Activated CD8-positive, alpha-beta memory T cell treated with anti-CD3 and anti-CD28 coated beads, Interleukin-2, amount 50 U/mL, for 4 hours (primary cell): ENCODE measurements at places on chromosomes 16 and 17.

DNA sequence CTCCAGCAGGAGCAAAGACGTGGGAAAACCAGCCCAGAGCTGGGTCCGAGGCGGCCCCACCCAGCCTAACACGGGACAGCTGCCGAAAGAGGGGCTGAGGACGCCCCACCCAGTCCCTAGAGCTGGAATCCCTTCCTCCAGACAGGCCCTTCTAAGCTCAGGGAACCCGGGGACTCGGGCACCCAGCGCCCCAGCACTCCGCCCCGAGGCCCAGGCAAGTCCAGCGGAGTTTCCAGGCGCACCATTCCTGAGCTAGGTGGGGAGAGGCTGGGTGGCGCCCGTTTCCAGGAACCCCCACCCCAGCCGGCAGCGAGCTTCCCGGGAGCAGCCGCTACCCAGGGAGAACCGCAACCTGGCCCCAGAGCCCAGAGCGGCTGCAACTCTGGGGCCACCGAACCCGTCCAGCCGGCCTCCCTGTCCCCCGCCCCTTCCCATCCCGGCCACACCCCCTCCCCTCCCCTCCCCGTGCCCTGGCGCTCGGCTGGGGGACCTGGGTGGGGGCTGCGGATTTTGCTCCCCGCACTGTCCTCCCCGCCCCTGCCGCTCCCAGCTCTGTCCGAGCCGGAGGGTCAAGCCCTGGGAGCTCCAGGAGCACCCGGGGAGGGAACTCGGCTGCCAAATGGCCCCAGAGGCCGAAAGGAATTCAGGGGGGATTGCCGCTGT, 536 bp downstream of the TMC6 start:
- no peak for DNase-seq

DNA sequence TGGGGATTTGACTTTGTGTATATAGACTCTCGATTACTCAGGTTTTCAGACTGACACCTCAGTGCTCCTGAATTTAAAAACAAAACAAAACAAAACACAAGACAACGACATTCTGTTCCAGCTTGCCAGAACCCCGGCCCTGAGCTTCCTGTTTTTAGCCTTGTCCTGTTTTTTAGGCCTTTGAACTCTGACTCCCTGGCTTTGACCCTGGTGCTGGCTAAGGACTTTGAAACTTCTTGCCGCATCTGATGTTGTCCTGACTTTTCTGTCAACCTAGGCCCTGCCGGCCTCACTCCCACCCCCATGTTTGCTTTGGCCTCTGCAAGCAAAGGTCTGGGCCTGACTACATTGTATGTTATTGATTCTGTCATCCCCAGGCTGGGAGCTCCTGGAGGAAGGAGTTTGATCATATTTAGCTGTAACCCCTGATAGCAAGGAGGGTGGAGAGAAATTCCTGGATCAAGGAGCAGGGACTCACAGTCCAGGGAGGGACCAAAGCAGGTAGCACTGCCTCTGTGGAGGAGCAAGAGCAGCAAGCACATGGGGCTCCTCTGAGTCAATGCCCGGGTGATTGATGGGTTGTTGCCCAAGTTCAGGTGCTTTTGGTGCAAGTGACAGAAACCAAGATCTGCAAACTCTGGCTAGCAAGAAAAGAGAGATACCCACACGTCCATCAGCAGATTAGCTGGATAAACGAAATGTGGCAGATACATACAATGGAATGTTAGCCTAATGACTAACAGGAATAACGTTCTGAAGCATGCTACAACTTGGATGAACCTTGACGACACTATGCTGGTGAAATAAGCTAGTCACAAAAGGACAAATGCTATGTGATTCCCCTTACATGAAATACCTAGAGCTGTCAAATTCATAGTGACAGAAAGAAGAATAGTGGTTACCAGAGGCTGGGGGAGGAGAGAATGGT, 7.7 kb downstream of the CCL16 start:
- DNase-seq: no peak

DNA sequence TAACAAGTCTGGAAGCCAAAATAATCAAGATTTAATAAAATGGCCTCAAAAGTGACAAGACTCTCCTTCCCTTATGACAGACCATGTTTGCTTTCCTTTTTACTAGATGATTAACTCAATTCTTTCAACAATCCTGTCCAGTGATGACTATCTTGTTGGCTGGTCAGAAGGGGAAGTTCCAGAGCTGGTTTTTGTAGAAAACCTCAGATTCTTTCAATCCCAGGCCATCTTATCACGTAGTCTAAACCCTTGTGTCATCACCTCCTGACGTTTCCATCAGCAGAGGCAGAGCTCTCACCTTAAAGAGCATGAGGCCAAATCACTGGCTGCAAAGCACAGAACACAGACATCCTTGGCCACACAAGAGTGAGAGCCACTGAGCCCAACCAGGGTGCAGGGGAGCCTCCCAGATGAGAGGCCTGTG, 125.3 kb downstream of the ANKRD11 start:
- no peak for DNase-seq

GRCh38 chr17:47209499-47209898, 351 bp downstream of the MYL4 start:
- DNase-seq: no peak

DNA sequence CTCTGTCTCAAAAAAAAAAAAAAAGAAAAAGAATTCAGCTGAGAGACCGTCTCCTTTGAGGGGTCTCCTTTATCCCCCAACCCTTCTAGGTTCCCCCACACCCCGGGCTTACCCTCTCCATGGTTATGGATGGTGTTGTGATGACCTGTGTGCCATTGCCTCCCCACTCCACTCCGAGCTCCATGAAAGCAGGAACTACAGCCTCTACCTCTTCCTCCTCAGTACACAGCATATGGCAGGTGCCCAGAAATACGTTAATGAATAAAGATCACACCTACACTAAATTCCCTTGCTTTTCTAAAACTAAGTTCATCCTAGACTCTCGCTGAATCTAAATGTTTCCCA, 17.2 kb downstream of the COPRS start:
- no peak for DNase-seq

- no peak for DNase-seq
Measured at GRCh38 chr17:11035681-11036080, 197.8 kb upstream of the PIRT start.

- no peak for DNase-seq
Measured at GRCh38 chr17:57913575-57914272, 41.5 kb downstream of the CUEDC1 start.

GRCh38 chr17:56994009-56994792, 16.3 kb downstream of the SCPEP1 start:
- no peak for DNase-seq

- no peak for DNase-seq
Measured at GRCh38 chr17:68178831-68179230, 69.0 kb upstream of the AMZ2 start.

DNA sequence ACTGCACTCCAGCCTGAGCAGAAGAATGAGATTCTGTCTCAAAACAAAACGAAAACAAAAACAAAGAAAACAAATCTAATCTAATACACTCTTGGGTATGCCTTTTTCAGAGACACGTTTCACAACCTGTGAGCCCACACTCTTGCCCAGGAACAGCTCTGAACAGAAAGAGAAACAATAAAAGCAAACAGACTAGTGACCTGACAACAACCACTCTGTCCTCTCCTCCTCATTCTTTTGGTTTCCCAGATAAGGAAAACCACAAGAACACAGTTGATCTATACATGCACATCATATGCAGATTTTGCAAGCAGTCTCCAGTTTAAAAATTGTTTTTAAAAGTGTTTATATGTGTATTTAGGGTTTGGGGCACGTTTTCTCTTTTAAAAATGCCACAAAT, 1.3 kb downstream of the MKS1 start:
- DNase-seq: no peak

DNA sequence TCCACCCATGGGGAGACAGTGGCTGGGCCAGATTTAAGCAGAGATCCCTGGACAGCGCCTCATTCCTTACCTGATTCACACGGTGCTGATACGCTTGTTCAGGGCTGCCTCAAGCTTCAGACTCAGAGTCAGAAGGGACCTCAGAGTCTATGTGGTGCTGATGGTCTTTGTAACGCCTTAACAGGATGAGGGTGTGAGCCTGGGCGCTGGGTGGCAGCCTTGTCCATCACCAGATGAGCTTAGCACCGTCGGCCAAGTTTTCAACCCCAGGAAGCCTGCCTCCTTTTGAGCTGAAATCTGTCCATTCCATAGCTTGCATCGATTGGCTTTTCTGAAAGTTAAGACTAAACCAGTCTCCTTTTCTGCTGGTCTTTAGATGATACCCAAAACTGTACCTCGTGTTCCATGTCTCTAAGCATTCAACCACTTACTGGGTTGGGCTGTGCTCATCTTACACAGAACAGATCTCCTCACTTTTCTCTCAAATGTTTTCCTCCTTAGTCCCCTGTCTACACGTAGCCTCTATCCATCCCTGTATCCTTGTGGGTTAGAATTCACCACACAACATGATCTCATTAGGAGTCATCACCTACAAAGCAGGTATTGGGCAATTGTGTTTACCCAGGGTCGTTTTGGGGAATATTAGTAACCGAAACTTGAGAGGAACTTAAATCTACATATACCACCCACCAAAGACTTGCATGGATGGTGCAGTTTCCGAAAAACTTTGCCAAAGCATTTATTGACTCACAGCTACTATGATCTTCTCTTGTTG, 573.4 kb downstream of the CDH13 start:
- DNase-seq: no peak

DNA sequence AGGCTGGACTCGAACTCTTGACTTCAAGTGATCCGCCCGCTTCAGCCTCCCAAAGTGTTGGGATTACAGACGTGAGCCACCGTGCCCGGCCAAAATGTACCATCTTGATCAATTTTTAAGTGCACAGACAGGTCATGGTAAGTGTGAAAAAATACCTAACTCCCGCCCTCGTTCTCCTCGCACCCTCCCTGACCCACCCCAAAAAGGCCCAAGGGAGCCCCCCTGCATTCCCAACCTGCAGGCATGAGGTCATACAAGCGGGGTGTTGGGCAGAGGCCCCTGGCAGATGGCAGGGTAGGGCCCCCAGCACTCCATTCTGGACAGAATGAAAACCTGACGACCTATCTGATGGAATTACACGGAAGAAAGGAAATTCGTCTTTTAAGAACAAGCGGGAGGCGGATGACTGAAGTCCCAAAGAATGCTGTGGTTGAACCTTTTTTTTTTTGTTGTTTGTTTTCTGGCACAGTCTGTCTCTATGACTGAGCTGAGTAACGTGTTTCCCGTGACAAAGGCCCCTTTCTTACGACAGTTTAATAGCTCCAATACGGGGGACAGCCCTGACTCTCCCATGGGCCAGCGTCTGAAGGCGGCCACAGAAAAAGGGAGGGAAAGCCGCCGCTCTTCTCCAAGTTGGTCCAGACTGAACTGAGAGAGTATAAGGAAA, 376.4 kb downstream of the SLC39A11 start:
- DNase-seq: no peak

GRCh38 chr16:49855280-49855821, 561 bp downstream of the ZNF423 start:
- peak; percentile 61 for DNase-seq

DNA sequence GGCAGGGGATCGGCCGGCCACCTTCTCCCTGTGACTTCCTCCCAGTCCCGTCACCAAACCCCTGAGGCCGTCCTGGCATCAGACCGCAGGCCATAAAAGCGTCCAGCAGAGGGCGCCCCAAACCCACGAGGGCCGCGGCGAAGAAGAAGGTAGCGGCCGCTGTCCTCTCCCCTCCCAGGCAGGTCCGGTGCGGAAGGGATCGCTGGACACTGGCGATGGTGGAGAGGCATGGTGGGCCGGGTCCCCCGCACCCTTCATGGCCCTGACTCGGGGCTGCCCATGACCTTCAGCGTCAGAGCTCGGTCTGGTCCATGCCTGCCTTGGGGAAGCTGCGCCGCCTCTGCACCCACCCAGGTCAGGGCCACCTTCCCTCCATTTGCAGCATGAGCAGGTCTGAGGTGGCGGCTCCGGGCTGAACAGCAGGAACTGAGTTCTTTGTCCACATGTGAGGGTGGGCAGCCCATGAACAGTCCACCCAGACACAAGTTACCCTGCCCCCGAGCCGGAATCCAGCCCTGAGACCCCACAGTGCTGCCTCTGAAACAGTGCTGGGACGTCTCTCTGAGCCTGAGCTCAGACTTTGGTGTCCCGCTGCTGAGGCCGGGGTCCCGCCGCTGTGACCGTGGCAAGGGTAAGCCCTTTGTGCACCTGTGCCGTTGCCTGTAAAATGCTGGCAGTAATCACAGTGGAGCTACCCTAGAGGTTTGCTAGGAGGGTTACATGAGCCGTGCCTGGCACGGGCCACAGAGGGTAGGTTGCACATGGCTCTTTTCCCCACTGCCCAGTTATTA, 40.8 kb upstream of the CMIP start:
- peak; percentile 83 for DNase-seq

GRCh38 chr16:64459821-64460220, 662.0 kb downstream of the CDH11 start:
- no peak for DNase-seq

DNA sequence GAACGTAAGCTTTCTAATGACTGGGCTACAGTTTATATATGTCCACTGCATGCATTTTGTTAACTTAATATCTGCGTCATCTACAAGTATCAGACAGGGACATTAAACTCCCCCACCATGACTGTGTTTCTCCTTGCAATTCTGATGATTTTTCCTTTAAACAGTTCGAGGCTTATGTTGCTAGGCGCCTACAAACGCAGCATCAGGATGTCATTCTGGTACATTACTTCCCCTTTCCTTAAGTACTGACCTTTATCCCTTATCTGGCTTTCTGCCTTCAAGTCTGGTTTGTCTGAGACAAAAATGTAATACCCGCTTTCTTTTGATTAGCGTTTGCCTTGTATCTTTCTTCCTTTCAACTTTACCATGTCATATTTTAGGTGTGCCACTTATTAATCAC, 362.4 kb downstream of the SLC39A11 start:
- no peak for DNase-seq

DNA sequence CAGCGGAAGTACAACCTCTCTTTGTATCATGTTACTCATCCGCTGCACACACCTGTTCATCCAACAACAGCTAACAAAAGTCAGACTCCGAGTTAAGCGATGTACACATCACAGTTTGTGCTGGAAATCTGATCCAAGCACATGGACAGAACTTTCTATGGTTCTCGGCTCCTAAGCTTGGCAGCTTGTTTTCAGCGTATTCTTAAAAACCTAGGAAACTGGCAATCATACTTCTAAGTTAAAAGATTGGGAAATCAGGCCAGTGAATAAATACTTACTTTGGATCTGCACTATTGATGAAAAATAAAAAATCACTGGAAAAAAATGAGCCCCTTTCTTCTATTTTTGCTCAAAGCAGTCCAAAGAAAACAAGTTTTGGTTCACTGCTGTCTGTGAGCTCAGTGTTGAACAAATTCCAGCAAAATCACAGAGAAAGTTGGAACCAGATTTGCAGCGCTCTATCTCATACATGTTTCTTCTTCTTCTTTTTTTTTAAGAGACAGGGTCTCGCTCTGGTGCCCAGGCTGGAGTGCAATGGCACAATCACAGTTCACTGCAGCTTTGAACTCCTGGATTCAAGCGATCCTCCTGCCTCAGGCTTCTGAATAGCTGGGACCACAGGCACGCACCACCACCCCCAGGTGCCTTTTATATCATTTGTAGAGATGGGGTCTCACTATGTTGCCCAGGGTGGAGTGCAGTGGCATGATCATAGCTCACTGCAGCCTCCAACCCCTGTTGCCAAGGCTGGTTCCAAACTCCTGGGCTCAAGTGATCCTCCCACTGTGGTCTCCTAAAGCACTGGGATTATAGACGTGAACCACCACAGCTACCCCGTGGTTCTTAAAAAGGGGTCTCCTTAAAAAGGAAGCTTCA, 71.6 kb upstream of the CREBBP start:
- DNase-seq: no peak

GRCh38 chr17:55660178-55660886, 62.3 kb downstream of the TMEM100 start:
- DNase-seq: no peak
